ENCODE measurements at places on chromosomes 5 and 9.
A peak's percentile ranks its signal among the peaks of the same experiment; 100 is the strongest.

GRCh38 chr9:123373946-123374345, 17.9 kb downstream of the CRB2 start:
- peak; percentile 81 for DNase-seq

DNA sequence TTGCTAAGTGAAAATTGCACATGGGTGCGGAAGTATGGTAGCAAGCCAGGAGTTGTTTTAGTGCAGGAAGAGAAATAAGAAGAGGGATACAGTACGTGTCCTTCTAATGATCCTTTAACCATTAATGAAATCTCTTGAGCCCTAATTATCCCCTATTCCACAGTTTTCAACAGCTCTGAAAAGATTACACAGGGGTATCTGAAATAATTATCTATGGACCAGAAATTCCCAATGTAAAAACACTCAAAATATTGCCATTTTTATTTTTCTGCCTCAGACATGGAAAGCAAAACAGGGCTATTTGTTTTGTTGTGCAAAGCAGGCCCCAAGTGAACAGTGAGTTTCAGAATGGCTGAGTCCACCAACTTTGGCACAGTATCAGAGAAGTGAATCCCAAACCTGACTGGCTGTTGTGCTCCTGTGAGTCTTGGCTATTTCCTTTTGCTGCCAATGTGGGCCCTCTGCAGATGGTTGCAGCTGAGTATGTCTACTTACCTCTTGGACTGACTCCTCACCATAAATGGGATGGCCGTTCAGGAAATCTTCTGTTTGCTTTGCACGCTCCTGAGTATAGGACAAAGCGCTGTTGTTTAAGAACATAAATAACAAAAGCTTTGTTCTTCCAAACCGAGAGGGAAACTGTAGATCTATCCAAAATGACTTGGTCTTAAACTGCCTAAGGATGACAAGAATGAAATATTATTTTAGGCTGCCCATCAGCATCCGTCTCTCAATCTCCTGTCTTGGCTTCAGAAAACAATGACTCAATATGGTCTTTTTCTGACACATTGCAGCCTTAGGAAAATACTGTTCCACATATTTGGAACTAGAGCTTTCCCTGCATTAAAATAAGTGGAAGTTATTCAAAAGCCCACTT, 204.1 kb downstream of the DEPDC1B start:
- no peak for DNase-seq

GRCh38 chr9:104882086-104882485, 45.9 kb downstream of the ABCA1 start:
- no peak for DNase-seq

GRCh38 chr5:40801771-40802562, 3.8 kb upstream of the PRKAA1 start:
- peak; percentile 37 for DNase-seq

GRCh38 chr5:85865296-85865695, 752.4 kb upstream of the COX7C start:
- no peak for DNase-seq

DNA sequence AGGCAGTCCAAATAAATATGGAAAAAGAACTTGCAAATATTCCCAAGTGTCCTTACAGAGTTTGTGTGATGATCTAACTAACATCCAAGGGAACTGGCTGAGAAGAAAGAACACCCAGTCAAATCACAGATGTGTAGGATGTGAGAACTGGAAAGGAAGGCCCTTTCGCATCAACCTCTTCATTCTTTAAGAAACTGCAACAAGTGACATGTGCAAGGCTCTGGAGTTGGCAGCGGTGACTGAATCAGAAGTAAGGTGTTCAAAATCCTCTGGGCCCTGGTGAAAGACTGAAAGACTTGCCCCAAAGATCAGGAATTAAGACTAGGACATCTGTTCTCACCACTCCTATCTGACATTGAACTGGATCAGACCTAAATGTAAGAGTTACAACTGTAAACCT, 88.7 kb downstream of the RAPGEF1 start:
- DNase-seq, result no peak

DNA sequence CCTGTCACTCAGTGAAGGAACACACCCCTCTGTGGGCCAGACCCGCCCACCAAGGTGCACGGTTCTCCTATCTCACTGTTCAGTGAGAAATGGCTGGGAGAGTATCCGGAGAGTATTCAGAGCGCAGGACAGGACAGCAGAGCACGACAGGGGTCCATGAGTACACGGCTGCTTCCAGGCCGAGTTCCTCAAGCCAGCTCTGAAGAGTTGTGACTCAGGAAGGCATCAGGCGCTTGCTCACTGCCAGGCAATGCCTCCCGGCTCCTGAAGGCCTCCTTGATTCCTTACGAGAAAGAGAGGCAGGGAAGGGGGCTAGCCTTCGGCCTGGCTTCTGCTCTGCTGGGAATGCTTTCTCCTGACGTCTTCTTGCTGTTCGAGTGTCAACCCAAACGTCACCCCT, 132.1 kb upstream of the PPP1R26 start:
- DNase-seq, result no peak

GRCh38 chr9:82949203-82949602, 113.7 kb downstream of the RASEF start:
- no peak for DNase-seq

GRCh38 chr5:90421136-90421535, 11.6 kb upstream of the CETN3 start:
- peak; percentile 81 for DNase-seq

DNA sequence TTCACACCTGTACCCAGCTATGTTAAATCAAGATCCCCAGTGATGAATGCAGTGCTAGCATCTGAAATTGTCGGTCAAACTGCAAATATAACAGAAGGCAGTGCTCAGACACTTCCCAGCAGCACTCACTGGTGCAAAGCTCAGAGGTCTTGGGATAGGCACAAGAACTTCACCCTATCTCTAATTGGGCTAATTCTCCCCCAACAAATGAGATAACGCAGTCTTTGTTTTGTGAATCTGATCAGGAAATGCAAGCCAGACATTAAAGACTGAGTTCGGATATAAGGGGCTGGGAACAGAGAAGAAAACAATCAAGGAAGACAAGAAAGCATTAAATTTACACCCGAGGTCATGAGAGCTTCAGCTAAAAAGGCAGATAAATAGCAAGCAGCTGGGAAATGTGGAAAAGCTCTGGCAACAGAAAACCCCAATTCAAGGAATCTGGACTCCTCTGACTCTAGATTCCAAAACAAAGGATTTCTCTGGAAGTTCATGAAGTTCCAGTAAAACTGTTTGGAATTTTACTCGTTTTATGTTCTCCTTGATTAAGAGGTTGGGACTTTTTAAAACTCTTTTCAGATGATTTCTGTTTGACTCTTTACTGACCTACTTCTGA, 65.1 kb downstream of the GNA14 start:
- DNase-seq, result peak; percentile 61

DNA sequence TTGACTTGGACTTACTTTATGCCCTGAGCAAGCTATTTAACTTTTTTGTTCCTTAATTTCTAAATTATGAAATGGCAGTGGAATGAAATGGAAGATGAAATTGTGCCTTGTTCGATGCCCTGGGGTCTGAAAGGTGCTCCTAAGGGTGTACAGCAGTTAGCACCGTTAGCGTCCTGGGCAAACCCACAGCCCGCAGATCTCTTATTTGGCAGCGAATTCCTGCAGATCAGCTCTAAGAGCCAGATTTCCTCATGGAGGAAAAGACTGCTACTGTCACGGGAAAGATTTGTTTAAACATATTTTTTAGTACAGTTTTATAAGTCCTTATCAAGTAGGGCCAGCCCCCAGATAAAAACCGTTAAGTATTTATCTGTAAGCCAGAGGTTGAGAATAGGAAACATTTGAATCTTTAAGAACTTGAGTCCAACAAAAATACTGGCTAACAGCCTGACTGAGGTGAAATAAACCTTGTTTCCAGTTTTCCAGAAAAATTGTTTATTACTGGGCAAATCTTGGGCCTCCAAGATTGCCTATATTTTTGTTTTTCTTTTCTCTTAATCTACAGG, 216.5 kb upstream of the DMRT1 start:
- DNase-seq, result no peak

GRCh38 chr5:147113967-147114366, 120.9 kb upstream of the STK32A start:
- no peak for DNase-seq

DNA sequence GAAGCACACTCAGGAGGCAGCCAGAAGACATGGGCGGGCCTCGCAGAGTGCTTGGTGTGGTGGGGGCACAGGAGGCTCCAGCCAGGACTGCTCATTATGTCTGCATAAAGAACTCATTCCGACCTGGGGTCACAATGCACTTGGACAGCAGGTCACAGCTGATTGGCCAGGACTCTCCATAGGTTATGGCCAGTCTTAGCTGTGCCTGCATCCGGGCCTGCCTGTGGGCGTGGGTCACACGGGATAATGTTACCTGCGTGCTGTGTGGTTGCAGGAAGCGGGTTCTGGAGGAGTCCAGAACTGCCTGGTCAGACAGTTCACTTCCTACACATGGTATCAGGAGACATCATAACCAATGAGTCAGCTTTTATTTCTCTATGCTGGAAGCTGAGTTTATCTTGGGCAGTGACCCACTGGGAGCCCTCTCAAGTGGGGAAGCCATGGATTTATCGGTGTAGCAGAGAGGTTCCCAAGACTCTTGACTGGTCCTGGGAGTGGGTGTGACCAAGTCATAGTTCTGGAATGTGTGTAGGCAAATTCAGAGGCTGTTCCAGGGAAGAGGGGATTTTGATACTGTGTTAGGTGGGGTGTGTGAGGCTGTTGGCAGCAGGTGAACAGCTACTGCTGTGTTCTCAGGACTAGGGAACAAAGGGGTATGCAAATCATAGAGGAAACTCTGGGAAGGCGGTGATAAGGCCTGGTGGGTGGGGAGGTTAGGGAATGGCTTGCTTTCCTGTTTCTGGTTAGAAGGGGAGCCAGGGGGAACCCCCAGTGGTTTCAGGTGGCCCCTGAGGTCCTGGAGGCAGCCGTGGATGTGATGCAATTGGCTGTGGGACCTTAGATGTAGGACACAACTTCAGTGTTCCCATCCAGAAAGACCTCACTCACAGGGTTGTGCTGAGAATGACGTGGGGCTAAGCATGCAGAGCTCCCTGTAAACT, 51.3 kb downstream of the ARHGEF37 start:
- no peak for DNase-seq

- DNase-seq, result no peak
Observed at GRCh38 chr5:11387382-11387781, 516.9 kb downstream of the CTNND2 start.

DNA sequence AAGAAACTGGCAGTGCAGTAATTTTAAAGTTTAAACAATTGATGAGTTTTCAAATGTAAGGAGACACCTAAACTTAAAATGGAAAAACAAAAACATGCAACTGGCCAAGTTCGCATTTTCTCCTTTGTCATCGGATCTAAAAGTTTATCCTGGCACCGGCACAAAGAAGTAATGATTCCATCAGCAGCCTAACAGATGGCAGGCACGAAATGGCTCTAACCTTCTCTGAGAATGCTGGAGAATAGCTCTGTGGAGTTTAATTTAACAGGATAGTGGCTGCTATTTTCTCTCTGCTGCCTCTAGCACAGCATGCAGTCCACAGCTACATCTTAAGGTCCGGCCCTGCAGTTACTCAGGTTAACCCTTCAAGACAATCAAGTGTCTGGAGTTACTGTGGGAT, 82.2 kb downstream of the PRELID2 start:
- DNase-seq, result no peak

DNA sequence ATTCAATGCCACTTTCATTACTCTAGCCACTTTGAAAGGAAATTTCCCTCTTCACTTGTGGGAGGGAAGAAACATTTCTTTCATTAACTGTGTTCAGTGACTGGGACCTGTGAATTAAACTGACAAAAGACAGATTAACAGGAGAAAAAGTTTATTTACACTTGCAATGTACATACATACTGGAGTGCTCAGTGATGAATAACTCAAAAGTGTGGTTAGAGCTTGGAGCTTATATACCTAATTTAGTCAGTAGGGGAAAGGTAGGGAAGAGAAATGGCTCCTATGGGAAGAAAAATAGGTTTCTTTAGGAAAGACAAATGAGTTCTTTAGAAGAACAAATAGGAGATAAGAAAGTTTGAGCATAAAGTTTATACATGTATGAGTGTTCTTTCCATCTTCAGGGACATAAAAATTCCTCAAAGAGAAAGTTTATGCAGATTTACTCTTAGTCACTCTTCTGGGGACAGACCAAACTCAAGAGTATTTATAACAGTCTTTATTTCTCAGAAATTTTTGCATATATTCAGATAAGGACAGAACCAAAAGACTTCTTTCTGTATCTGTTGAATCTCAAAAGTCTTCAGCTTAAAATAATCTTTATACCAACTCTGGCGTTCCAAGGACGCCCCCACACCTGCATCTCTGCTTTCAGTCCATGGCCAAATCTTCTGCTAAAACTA, 120.0 kb upstream of the RAI14 start:
- no peak for DNase-seq

DNA sequence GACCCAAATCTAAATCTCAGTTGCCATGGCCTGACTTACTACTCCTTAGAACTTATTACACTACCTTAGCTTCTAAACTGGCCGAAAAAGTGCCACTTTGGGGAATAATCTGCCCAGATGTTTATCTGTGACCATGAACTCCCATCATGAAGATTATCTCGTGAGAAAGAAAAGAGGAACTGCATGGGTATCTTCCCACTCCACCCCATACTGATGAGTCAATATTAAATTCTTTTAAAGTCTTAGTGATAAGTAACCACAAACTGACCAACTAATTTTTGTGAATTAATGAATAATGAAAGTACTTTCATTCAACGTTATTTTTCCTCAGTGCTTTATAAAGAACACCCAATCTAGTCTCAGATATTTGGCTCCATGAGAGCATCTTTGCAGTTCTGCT, 493.5 kb downstream of the EBF1 start:
- no peak for DNase-seq

- DNase-seq, result no peak
Observed at GRCh38 chr5:80092486-80093107, 57.4 kb downstream of the THBS4 start.

DNA sequence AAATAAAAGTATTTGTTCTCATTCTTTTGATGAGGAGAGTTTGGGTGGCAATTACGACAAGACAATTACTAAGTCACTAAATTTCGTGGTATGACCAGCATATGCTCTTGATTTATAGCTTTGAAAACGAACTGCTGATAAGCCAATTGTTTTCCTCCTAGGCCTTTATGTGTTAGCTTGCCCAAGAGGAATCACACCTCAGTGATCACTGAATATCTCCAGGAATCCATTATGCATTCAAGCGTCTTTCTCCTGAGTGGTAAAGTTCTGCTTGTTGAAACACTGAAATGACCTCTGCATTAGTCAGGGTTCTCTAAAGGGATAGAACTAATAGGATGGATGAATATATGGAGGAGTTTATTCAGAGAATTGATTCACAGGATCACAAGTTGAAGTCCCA, 677.7 kb upstream of the MEF2C start:
- peak; percentile 22 for DNase-seq

DNA sequence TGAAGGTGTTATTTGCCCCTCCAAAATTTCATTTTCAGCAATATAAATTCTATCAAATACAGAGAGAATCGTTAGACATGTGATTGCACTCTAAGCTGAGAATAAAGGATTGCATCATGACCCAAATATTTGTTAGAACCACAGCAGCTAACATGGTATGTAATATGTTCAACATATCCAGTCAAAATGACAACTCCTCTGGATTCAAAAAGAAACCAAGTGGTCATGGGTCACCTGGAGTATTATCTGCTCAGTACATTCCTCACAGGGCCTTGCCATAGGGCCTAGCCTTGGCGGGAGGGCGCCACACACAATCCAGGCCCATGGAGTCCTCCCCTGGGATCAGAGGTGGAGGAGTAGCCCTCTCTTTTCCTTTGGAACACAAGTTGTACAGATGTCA, 179.2 kb downstream of the HSD17B3 start:
- no peak for DNase-seq
